ENCODE measurements at places on chromosomes 5 and 9.
A peak's percentile ranks its signal among the peaks of the same experiment; 100 is the strongest.

GRCh38 chr5:89948977-89949376, 460.6 kb downstream of the CETN3 start:
- no peak for DNase-seq

DNA sequence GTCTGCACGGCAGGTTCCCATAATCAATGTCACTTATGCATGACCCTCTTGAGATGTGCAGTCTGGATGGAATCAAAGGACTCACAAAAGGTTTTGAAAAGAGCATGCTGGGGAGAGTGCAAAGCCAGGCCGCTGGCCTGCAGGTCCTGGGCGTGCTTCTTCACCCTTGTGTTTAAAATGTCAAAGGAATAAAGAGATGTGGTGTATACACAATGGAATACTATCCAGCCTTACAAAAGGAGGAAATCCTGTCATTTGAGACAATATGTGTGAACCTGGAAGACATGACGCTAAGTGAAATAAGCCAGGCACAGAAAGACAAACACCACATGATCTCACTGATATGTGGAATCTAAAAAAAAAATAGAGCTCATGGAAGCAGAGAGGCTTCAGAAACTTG, 137.5 kb upstream of the PHYKPL start:
- DNase-seq: no peak

- DNase-seq: no peak
These were observed 49.1 kb downstream of the GABRA1 start for GRCh38 chr5:161897033-161897432.

DNA sequence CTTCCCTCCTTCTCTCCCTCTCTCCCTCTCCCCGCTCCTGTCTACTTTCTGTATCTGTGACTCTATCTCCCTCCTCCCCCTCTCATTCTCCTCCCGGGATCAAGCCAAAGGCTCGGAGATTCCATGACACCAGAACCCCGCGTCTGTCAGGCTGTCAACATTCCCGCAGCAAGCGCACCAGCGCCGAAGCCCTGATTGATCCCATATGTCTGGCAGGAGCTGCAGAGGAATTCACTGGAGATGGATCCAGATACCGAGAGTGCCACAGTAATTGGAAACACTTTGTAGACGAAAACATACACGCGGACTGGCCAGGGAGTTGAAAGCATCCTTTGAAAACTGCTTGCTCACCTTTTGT, 300 bp upstream of the SVEP1 start:
- no peak for DNase-seq

DNA sequence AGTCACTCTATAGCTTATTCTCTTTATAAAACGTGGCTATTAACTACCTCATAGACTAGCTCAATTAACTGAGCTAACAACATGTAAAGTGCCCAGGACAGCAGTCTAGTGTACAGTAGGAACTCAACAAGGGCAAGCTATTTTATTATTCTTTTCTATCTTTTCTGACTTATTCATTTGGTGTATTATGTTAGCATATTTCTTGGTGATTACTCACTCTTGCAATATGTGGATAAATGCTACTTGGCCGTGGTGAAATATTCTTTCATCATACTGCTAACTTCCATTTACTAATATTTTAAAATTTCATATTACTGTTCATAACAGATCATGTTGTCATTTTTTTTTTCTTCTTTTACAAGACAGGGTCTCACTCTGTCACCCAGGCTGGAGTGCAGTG, 4.9 kb downstream of the SLC25A51 start:
- no peak for DNase-seq

- DNase-seq: no peak
These were observed 124.0 kb upstream of the PPP1R26 start for GRCh38 chr9:135355521-135356011.

DNA sequence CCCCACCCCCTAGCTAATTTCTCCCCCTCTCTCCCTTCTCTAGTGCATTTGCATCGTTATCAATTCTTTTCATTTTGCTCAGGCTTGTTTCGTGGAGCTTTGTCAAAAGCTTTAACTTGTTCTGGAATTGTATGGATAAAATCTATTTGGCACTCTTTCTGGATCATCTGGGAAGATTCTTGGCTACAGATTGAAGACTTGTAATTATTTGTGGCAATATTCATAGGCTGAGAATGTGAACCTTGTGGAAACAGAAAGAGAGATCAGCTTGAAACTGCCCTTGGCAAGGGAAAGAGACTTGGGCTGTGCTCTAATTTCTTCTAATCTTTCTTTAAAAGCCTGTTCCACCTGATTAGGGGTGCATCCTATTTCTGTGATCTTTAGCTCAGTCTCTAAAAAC, 340.6 kb upstream of the DAB2 start:
- no peak for DNase-seq

- peak; percentile 62 for DNase-seq
These were observed 26.9 kb upstream of the EXOC3 start for GRCh38 chr5:415928-416635.

- no peak for DNase-seq
These were observed 433 bp upstream of the PTAR1 start for GRCh38 chr9:69760278-69760610.

DNA sequence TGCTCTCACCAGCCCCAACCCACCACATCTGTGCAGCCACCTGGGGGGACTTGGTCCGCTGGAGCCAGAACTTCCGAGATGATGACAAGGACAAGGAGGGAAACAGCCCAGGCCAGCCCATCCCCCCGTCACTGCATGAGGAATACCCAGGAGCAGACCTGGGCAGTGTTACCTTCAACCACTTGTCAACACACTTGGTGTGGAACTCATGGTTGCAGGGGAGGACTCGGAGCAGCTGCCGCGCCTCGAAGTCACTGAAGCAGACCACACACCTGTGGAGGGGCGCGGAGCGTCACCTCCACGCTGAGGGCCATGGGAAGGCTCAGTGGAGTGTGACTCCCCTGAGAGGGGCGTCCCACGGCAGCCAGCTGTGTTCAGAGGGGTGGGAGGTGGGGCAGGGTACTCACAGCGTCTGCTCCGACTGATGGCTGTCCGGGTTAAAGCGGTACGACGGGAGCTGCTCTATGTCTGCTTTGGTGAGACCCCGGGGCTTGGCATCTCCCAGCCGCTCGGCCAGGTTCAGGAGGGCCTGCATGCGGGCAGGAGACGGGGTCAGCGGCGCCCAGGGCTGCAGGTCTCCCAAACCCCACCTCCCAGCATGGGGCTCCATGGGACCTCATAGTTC, 8.0 kb downstream of the RNF44 start:
- DNase-seq: no peak

DNA sequence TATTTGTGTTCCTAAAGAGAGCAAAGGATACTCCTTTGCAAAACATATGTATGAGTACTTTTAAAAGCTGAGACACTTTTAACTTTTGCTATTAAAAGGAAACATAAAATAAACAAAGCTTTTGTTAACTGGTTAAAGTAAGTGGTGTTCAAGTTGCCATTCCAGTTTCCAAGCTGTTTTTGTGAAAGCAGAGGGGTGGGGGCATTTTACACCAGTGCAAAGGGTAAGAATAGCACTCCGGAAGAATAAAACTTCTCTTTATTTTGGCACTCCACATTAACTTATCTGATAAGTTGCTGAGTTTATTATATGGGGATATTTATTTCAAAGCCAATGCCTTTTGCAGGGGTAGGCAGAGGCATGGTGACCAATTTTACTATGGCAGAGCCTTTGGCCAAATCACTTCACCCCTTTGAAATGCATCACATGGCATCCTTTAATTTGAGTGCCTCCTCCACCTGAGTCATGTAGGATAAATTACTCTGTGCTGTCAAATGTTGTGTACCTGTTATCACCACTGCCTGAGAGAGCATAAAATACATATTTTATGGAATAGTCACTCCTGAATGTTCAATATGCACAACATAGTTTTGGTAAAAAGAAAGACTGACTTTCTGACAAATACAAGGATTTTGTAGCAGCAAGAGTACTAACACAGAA, 62.9 kb downstream of the MLLT3 start:
- no peak for DNase-seq

- peak; percentile 84 for DNase-seq
These were observed 1728.3 kb upstream of the CDH9 start for GRCh38 chr5:28766565-28767158.

DNA sequence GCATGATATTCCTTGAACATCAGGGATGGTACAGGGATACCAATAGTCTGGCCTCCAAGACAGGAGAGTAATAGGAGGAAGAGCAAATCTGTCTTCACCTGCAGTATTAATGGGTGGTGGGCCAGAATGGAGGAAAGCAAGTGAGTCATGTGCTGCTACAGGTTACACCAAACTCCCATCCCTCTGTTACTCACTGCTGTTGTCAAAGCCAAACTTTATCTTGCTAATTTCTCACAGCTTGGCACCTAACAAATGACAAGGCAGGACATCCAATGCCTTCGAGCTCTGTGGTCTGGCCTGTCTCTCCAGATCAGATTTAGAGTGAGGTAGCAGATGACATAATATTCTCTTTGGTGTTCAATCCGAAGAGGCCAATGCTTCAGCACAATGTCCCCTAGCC, 26.8 kb downstream of the PLAC8L1 start:
- DNase-seq: no peak

- DNase-seq: no peak
These were observed 494.5 kb upstream of the GRAMD2B start for GRCh38 chr5:125928663-125929062.

GRCh38 chr5:177131352-177132135, 2.0 kb upstream of the NSD1 start:
- no peak for DNase-seq

GRCh38 chr9:129282731-129283211, 104.7 kb upstream of the IER5L start:
- no peak for DNase-seq

GRCh38 chr5:114839360-114839759, 330.3 kb downstream of the TRIM36 start:
- DNase-seq: no peak

GRCh38 chr5:13591621-13592020, 352.9 kb downstream of the DNAH5 start:
- DNase-seq: peak; percentile 93

DNA sequence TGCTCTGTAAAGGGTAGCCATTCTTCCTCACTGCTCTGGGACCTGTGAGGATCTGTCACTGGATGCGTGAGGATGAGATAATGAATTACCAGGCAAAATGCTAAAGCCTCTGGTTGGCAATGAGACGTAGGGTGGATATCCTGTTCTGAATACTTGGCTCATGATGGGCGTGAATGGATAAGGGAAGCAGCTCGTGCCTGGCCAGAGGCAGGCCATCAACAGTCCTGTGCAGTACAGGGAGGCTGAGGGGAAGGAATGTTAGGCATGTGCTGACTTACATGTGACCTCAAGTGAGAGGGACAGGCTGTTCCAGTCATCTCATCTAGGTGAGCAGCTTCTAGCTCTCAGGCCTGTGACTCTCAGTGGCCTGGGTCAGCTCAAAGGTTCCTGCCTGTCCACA, 172.8 kb downstream of the CARTPT start:
- DNase-seq: no peak

DNA sequence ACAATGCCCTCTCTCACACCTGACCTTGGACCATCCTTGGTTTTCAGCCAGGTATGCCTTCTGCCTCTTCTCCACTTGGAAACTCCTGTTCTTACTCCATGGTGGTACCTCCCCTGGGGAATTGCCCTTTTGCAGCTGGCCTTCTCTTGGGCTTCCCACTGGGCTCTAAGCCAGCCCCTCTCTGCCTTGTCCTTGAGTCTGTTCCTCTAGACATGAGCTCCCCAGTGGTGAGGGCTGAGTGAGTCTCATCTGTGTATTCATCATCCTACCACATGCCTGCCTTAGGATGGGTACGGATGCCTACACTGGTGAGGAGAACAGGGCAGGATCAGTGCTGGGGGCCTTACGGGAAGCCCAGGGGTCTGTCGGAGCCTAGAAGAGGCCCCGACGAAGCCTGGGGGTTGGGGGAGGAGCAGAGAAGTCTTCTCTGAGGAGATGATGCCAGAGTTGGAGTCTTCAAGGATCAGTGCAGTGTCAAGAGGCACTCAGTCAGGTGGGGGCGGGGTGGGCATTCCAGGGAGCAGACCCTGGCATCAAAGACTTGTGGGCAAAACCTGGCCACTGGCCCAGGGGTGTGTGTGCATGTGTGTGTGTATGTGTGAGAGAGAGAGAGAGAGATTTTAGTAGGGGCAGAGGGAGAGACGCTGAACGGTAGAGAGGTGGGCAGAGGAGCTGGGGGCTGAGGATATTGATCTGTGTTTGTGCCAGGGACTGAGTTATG, 5.2 kb upstream of the CRB2 start:
- no peak for DNase-seq
